ENCODE measurements at places on chromosomes 4 and X.
A peak's percentile ranks its signal among the peaks of the same experiment; 100 is the strongest.

DNA sequence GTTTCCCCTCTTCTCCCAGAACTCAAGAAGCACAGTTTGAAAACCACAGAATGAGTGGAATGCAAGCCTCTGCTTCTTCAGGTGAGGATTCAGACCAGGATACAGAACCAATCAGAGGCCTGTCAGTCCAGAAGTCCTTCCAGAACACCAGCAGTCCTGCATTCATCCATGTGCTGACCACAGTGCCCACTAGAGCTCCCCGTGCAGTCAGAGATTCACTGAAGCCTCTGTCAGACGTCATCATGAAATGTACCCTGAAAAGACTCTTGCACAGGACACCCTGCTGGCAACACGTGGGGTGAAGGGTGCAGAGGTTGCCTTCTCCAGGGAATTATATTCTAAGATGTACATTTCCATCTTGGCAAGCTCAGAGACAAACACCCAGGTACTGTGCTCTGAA lies 75.9 kb upstream of the LSM6 start:
- no peak for DNase-seq

DNA sequence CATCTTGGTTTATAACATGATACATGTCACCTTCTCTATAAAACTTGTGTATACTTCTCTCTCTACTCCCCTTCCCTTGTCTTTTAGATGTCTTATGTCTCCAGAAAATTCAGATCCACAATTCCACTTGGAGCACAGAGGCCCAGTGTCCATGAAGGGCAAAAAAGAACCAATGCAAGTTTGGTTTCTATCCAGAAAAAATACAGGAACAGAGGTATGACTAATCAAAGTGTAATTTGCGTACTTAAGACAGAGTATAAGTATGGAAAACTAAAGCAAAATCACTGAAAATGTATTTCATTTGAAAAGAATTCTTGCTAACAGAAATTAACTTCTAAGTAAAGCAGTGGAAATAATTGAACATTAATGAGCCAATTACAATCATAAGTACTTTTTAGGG lies 46.2 kb downstream of the GUCY1B1 start:
- peak; percentile 36 for DNase-seq

GRCh38 chrX:115322375-115322774 lies 32.9 kb downstream of the LUZP4 start:
- no peak for DNase-seq

GRCh38 chrX:47706575-47706974 lies 47.6 kb upstream of the UXT start:
- peak; percentile 13 for DNase-seq

GRCh38 chr4:81257816-81258215 lies 42.8 kb upstream of the PRKG2 start:
- no peak for DNase-seq

DNA sequence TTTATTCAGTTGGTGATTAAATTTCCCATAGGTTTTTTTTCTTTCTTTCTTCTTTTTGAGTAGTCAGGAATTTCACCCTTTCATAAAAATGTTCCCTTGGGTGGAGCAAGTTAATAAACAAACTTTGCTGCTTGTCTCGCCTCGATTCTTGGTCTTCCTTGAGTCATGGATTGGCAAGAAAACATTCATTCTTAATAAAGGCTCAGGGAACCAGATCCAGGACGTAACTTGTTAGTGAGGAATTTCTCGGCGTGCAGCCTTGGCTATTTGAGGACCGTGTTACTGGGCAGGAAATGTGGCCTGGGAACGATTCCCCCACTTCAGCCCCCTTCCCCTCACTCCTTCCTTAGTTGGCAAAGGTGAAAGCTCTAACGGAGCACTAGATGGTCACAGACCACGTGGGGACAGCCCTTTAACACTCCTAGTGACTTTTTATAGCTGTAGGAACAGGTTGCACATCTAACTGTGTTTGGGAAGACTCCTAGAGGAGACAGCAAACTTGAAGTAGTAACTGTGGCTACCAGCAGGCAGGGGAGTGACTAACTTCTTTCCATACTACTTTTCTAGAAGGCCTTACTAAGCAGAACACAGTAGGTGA lies 106.8 kb downstream of the UCHL1 start:
- DNase-seq = peak; percentile 83

DNA sequence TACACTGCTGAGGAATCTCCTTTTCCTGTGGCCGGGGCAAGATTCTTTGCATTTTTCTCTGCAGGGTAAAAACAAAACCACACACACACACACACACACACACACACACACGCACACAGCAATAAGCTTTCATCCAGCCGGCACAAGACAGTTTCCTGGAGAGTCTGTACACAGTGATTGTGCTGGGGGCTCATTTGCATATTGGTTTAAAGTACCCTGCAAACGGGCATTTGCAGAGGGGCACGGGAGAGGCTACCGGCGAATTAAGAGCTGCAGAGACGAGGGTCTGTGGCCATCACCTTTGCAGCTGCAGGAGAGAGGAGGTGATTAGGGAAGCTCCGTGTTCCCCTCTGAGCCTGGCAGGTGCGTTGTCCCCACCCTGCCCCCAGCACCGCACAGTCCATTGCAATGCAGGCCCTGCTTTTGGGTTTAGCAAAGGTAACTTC lies 219.9 kb downstream of the SHOX start:
- peak; percentile 56 for DNase-seq

GRCh38 chr4:137532869-137533236 lies 559 bp upstream of the PCDH18 start:
- DNase-seq = peak; percentile 28

DNA sequence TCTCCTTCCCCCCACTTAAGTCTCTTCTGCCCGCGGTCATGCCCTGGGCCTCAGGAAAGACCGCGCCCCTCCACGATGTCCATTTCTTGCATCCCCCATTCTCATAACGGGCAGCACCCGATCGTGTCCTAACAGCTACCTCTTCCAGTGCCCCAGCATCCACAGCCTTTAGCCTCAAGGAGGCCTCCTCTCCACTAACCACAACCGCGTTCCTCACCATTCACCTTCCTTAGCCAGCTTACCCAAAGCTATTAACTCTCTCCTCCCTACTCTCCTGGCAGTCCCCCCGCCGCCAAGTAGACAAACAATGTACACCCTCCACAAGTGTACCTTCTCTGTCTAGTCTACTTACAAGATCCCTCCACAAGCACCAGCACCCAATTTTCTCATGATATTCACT lies 58.6 kb upstream of the PAGE5 start:
- DNase-seq = peak; percentile 3

DNA sequence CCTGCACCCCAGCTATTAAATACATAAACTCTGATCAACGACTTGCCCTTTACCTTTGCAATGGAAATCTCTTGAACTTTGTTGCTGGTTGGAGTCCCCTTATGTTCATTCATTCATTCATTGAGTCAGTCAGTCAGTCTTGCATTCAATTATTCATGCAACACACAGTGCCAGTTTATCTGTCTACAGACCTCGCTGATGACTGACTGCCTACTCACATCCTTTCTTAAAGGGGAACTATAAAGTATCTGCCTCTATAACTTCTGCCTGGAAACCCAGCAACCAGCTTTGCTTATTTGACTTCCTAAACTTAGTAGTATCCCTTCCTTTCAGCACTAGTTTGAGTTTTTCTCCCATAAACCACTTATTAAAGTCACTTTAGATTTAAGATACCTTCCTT lies 620.8 kb upstream of the ADGRL3 start:
- DNase-seq = peak; percentile 8

- DNase-seq = no peak
Measured at GRCh38 chrX:40263014-40263560, 165.3 kb upstream of the BCOR start.
